ENCODE measurements at places on chromosomes 11 and 22.

DNA sequence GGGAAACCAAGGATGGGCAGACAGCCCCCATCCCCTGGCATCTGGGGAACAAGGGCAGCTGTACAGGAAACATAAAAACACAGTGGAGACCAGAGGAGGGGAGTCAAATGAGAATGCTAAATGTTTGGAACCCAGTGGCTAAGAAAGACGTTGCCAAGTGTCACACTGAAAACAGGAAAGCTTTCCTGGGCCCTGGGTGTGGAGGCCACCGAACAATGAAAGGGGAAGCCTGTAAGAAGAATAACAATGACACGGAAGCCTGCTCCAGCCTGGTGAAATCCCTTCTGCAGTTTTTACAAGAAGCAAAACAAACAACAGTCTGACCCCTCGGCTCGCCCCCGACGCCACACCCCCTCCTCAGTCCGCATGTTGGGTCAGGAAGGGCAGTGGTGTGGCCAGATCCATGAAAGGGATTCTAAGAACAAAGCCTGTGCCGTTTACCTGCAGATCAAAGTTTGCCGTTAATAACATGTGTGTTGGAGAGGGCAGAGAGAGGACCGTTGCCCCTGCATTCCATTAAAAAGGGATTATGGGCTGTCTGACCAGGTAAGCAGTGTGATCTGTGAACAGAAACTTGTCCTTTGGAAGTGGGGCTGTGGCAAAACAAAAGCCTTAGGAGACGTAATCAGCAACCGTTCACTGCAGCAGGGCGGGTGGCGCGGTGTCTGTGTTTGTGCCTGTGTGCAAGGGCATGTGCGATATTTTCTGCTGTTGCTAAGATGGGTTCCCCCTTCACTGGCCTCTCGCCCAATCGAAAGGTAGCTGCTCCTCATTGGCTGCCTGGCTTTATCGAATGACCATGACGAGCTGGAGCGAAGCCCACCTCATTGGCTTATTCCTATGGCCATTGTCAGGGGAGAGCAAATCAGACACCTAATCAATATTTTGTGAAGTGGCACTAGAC is 113.7 kb upstream of the BLID start:
- DNase-seq, result no peak

DNA sequence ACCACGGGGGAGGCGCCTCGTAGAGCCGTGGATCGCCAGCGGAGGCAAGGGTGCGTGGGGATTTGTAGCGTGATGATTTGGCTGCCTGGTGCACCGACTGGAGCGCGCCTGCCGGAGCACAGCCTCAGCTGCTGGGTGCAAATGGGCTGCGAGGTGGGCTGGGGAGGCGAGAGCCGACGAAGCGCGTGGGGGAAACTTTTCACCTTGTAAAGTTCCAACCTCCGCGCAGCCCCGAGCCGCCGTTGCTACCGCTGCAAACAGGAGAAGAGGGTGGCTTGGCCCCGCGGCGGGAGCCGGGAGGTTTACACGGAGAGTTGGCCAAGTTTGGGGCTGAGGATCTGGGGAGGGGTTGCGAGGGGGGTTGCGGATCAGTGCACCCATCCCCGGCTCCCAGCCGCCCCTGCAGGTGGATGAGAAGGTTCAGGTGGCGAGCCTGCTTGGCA is 528 bp downstream of the FAT3 start:
- DNase-seq, result no peak

- no peak for DNase-seq
Measured at GRCh38 chr11:92101920-92102319, 122.7 kb upstream of the FAT3 start.

DNA sequence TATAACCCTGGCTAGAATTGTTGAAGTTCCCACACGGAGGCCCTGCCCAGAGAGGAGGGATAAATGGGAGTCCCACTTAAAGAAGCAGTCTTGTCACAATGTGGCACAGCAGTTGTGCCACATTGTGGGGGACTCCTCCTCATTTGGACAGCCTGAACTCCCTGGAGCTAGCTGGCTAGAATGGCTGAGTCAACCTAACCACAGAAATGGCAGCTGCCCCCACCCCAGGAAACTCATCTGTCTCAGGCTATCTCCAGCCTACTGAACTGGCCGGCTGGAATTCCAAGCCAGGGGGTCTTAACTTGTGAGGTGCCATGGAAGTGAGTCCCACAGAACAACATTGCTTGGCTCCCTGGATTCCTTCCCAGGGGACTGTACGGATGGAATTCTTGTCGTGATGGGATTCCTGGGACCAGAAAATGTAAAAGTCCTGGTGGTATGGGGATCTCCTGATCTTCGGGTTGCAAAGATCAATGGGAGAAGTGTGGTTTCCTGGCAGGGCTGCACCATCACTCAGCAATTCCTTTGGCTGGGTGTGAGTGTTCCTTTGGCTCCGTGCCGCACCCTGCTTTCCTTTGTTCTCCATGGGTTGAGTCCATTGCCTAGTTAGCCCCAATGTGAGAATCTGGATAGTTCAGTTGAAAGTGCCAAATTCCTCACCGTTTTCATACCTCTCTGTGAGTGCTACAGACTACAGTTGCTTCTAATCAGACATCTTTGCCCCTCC is 791.2 kb upstream of the FAT3 start:
- DNase-seq, result no peak

DNA sequence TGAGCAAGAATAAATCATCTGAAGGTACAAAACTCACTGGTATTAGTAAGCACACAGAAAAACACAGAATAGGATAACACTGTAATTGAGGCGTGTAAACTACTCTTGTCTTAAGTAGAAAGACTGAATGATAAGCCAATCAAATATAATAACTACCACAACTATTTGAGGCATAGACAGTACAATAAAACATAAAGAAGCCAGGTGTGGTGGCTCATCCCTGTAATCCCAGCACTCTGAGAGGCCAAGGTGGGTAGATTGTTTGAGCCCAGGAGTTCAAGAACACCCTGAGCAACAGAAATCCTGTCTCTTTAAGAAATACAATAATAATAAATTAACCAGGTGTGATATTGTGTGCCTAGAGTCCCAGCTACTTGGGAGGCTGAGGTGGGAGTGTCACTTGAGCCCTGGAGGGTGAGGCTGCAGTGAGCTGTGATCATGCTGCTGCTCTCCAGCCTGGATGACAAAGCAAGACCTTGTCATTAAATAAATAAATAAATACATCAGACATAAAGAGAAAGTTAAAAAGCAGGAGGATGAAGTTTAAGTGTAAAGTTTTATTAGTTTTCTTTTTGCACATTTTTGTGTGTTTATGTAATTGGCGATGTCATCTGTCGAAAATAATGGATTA is 390.6 kb downstream of the DYNC2H1 start:
- no peak for DNase-seq

DNA sequence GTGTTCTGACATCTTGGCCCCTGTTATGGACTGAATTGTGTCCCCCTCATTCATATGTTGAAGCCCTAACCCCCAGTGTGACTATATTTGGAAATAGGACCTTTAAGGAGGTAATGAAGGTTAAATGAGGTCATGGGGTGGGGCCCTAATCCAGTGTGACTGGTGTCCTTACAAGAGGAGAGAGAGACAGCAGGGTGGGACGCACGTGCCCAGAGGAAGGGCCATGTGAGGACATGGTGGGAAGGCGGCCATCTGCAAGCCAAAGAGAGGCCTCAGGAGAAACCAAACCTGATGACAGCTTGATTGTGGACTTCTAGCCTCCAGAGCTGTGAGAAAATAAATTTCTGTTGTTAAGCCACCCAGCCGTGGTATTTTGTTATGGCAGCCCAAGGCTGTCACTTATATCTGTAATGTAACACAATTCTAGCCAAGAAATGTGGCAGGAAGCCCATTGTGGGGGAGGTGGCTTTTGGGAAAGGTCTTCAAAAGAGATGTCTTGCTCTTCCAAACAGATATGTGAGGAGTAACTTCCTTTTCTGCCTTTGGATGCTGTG is 23.7 kb downstream of the SLC22A6 start:
- DNase-seq, result no peak

- DNase-seq, result no peak
Measured at GRCh38 chr22:29877620-29878019, 5.4 kb upstream of the MTMR3 start.

- DNase-seq, result no peak
Measured at GRCh38 chr11:23569134-23569533, 708.9 kb upstream of the CCDC179 start.

DNA sequence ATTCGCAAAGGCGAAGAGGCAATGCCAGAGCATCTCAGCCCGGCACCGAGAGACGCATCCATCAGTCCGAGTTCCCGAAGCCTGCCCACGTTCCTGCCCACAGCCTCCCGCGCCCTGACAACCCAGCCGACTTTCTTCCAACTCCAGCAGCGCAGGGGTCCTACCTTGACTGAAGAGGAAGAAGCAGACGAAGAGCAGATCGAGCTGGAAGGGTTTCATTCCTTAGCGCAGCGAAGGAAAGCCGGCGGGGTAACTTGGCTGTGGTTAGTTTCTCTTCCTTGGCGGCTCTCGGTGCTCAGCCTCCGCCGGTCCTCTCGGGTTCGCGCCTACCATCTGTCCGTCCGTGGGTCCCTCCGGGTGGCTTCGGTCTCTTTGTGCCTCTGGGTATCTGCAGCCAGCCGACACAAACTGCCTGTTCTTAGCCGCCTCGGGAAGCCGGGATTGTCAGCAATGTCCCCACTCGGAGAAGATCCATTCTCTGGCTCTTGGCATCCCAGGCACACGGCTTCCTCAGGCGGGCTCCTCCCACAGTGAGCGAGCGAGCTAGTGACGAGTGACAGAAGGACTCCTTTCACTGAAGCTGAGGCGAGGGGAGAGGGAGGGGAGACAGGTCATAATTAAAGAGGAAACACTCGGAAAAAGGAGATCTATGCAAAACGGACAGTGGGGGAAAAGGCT is at the start of gene KIRREL3:
TSS of gene KIRREL3 (minus strand) at position 480 of the 678 bp plus-strand sequence.
- no peak for DNase-seq

- DNase-seq, result no peak
Measured at GRCh38 chr22:39332441-39333064, 13.1 kb upstream of the RPL3 start.

- DNase-seq, result no peak
Measured at GRCh38 chr22:37283393-37283937, 1.2 kb downstream of the CYTH4 start.

GRCh38 chr11:76512851-76513653 is 68.2 kb downstream of the EMSY start:
- no peak for DNase-seq

- DNase-seq, result peak; percentile 54
Measured at GRCh38 chr11:113305440-113306336, 8.7 kb upstream of the TTC12 start.

DNA sequence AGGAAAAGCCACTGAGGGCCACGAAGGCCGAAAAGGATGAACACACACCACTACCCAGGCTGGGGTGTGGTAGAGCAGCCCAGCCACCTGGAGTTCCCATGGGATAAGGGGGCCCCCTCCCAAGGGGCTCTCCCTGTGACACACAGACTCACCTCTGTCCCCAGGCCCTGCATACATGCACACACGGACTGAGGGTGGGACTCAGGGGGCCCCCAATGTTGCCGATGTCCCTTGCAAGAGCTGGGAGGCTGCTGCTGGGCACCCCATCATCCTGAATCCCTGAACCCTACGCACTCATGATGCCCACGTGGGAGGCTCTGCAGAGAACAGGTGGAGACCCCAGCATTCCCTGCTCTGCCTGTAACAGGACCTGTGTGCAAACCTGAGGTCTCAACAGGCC is 14.5 kb downstream of the SHANK2 start:
- DNase-seq, result no peak

DNA sequence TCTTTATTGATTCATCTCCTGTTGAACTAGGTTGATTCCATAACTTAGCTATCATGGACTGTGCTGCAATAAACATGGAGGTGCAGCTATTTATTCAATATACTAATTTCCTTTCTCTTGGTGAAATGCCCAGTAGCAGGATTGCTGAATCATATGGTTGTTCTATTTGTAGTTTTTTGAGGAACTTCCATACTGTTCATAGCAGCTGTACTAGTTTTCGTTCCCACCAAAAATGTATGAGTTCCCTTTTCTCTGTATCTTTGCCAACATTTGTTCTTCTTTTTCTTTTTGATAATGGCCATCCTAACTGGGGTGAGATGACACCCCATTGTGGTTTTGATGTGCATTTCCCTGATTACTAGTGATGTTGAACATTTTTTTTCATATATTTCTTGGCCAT is 87.2 kb upstream of the NAV2 start:
- DNase-seq, result no peak

GRCh38 chr11:12436266-12436665 is 58.9 kb downstream of the PARVA start:
- no peak for DNase-seq

DNA sequence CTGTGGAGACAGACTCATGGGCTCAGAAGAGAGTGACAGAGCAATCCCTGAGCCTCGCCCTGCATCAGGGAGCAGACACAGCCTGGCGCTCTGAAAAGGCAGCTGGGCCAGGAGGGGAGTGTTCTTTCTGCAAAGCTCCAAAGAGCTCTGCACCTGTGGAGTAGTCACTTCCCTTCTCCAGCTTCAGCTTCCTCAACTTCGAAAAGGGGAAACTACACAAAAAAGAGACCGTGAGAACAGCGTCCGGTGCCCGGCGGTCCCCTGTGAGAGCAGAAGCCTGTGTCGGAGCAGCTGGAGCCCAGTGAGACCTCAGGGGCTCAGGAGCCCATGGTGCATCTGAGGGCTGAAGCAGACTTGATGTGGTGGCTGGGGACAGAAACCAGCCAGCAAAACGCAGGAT is 35.1 kb downstream of the TP53I11 start:
- peak; percentile 22 for DNase-seq

GRCh38 chr11:19867064-19867463 is 154.4 kb downstream of the NAV2 start:
- no peak for DNase-seq

GRCh38 chr11:42595876-42596275 is 715.9 kb upstream of the API5 start:
- no peak for DNase-seq

DNA sequence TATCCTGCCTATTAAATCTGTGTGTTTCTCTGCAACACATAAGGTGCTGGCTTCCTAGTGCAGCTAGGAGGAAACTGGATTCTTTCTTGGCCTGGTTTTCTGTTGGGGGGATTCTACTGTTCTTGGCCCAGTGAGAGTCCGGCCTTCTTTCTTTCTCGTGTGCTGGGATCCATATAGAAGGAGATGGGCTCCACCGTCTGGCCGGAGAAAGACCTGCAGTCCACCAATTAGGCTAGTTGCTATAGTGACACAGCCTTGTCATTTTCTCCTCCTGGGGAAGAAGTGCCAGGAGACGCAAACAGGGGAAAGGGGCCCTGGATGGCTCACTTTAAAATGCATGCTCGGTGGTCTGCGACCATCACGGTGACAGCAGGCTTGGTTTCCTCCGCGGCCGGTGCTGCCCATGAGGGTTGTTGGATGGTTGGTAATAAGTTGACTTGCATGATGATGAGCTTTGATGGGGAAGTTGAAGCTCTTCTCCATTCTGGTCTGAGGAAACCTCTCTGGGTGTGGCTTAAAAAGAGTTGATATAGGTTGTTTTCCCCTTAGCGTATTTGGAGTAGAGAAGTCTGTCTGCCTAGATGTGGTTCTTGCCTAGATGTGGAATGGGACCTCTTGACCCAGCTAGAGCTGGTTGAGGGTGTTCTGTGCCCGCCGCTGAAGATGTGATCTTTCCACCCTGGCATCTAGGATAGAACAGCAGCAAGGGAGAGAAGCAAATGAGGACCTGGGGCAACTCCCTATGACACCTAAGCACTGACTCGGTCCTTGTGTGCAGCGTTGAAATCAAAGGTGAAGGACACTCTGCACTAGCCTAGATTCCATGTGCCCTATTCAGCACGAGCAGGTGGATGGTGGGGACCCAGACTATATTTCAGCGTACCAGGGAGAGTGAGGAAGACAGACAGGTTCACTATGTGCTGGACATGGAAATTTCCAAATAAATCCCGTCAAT is 1335.0 kb downstream of the BRD1 start:
- DNase-seq, result peak; percentile 16

GRCh38 chr22:30667107-30667493 is 575 bp downstream of the DUSP18 start:
- no peak for DNase-seq

GRCh38 chr22:48319321-48320047 is 1508.2 kb downstream of the BRD1 start:
- no peak for DNase-seq

GRCh38 chr11:94895971-94896370 is 77.4 kb downstream of the CWC15 start:
- DNase-seq, result no peak

All from KG1 (cell line).